ENCODE measurements at places on chromosomes 13 and 19. TPM values are rescaled to one million over a fixed set of nuclear protein-coding genes. Genes with fewer than 3 reads are reported as not detected.

The LILRA1 gene
- polyA plus RNA-seq = not detected

GRCh38 chr13:100827489-100828176, 153.0 kb upstream of the TMTC4 start:
- DNase-seq = no peak

The NALCN gene
- 1.6 TPM for polyA plus RNA-seq

The C19orf38 gene
- 0.67 TPM for polyA plus RNA-seq

DNA sequence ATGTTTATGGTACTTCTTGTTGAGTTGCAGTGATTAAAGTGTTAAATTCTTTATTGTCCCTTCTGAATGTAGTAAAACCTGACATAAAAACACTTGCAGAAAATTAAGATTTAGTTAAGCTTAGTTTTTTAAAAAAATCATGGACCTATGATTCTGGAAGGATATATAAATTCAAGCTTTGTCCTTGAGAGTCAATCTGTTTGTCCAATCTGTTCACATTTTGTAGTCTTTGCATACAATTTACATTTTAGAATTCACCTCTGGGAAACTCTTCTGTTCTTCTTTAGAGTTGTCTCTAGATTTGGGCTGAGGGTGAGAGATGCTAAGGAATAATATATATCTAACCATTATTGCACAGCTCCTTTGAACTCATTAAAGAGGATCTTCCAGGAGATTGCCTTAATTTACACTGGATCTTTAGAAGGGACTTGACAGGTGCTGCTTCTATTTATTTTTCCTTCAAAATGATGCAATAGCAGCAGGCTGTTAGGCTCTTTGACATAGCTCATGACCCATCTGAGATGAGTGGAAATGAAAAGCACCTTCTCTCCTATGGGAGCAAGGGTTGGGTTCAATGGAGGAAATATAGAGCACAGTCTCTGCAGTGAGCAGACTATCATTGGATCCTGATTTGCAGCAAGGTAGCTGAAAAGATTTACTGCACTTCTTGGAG, 433.9 kb downstream of the GPC6 start:
- no peak for DNase-seq

- no peak for DNase-seq
Measured at GRCh38 chr13:31408927-31409326, 209.2 kb downstream of the B3GLCT start.

DNA sequence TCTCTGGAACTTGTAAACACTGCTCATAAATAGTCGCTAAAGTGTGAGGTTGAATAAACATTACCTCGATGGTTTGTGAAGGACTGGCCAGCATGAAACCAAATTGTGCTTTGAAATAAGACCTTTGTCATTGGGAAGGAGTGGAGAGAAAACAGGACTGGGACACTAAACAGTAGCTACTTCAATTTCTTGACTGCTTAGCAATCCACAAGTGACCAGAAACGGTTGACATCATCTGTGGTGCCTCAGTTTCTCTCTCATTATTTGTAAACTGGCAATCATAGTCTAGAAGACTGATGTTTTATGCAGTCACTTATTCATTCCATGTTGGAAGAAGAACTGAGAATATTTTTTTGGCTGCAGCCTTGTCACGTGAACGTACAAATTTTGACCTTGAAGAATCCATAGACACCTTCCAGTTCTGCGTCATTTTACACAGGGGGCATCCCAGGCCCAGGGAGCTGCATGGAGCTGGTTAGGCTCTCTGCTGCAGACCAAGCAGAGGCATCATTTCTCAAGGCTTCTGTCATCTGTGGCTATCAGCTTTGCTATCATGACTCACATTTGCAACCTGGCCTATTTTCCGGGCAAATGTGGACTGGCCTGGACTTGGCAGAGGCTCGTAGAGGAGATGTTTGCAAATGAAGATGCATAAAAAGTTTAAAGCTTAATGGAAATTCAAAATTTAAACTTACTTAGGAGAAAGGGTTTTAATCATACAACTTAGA, 391.8 kb downstream of the FGF9 start:
- peak; percentile 11 for DNase-seq

GRCh38 chr13:60012488-60012887, 151.2 kb downstream of the DIAPH3 start:
- DNase-seq = no peak

The MEIS3 gene
- 27.2 TPM for polyA plus RNA-seq

The GRIN2D gene
- polyA plus RNA-seq = 0.07 TPM

The ZNF835 gene
- polyA plus RNA-seq = not detected

DNA sequence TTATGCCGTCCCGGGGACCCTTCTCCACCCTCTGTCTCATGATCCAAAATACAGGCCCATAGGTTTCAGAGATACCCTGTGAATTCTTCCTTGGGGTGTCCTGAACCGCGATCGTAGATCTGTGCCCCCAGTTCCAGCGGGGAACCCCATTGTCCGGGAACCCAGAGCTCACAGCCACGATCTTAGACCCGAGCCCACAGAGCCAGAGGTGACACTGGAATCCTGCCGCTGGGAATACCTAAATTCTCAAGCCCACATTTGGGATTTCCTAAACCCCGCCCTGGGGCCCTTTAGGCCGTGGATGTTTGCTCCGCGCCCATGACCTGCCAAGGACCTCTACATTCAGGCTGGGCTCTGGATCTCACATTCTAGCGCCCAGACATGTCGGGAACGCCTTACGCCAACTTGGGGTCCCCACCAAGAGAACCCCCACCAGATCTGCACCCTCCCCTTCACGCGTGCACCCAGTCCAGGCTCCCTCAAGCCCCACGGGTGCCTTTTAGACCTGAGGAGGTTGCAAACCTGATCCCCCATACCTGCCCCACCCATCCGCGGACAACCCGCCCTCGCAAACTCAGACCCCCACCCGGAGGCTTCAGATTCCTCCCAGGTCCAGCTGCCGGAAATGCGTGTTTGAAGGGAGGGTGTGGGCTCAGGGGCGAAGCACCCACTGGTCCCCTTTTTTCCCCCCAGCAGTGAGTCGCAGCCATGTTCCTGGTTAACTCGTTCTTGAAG, 605 bp downstream of the CAPNS1 start:
- DNase-seq = no peak

The ING1 gene
- polyA plus RNA-seq = 8.7 TPM

The NANOS3 gene
- polyA plus RNA-seq = 0.36 TPM

- DNase-seq = no peak
Measured at GRCh38 chr13:103734837-103735236, 668.6 kb upstream of the SLC10A2 start.

GRCh38 chr19:17836530-17836929, 11.3 kb downstream of the JAK3 start:
- no peak for DNase-seq

GRCh38 chr13:97526556-97526955, 92.6 kb downstream of the RAP2A start:
- DNase-seq = no peak

DNA sequence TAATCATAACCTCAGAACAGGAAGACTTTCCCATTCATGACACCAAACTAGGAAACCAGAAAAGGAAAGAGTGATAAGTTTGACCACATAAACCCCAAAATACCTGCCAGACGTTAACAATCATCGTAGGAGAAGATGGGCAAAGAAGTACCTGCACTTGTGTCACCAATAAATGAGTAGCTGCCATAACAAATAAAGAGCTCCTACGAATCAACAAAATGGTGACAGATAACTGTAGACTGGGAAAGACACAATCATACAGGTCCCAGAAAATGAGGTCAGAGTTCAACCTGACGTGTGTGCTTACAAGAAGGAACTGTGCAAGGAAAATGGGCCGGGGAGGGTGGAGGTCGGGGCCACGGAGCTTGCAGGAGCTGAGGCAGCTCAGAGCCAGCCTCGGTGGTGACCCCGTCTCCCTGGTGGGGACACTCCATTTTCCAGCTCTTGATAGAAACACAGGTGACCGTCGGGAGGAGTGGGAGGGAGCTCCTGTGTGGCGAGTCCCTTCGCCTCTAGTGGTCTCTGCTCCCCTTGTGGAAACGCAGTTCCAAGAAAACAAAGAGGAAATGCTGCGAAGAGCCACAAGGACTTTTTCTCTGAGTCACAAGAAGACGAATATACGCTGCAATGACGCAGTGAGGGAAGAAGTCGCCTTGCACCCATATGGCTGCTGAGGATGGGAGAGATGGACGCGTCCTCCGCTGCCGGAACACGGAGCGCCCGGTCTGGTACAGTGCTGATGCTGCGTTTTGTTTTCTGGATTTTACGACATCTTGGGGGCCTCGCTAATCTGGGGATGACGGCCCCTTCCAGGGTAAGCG, 9.5 kb downstream of the PIP5K1C start:
- DNase-seq = no peak

DNA sequence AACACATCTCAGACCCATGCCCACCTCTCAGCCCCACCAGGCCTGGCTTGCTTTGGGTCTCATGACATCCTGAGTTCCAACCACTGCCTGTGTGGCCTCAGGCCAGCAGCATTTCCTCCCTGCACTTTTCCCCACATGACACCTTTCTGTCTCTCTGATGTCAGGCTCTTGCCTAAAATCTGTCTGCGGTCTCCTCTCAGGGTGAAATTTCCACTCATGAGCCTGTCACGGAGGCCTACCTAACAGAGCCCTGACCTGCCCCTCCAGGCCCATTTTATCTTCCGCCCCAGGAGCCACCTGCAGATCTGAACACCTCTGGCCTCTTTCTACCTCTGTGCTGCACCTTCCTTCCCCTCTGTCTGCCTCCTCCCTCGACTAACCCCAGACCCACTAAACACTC, 93.5 kb downstream of the ZDHHC20 start:
- DNase-seq = no peak

DNA sequence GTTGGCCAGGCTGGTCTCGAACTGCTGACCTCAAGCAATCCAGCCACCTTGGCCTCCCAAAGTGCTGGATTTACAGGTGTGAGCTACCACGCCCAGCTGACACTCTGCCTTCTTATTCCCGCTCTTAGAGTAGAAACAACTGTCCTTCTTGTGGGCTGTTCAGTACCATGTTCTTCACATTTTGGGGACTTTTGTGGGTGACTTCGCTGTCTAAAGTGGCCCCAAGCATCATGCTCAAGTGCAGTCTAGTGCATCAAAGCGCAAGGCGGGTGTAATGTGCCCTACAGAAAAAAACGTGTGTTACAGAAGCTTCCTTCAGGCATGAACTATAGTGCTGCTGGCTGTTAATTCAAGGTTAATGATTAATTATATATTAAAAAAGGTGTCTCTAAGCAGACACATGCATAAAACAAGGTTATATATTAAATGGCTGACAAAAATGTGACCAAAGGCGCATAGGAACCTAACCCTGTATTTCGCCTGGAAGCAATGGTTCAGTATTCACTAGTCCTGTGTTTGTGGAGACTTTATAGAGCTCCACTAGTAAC, 38.3 kb downstream of the ABCC4 start:
- DNase-seq = no peak

- DNase-seq = no peak
Measured at GRCh38 chr19:47699360-47699917, 13.8 kb upstream of the EHD2 start.

- no peak for DNase-seq
Measured at GRCh38 chr13:99251921-99252320, 6.3 kb downstream of the GPR18 start.

GRCh38 chr13:103466761-103467160, 400.5 kb upstream of the SLC10A2 start:
- DNase-seq = no peak

The SLC15A1 gene
- polyA plus RNA-seq = not detected

GRCh38 chr19:40302224-40303011, 17.3 kb upstream of the AKT2 start:
- no peak for DNase-seq

The ADGRE2 gene
- 0.12 TPM for polyA plus RNA-seq

The CRX gene
- not detected for polyA plus RNA-seq

GRCh38 chr13:97448503-97449251, 14.7 kb downstream of the RAP2A start:
- DNase-seq = no peak

- DNase-seq = no peak
Measured at GRCh38 chr13:43285933-43286597, 262.7 kb downstream of the DNAJC15 start.
